ENCODE measurements at places on chromosomes 16 and 17. TPM values are rescaled to one million over a fixed set of nuclear protein-coding genes. Genes with fewer than 3 reads are reported as not detected.

DNA sequence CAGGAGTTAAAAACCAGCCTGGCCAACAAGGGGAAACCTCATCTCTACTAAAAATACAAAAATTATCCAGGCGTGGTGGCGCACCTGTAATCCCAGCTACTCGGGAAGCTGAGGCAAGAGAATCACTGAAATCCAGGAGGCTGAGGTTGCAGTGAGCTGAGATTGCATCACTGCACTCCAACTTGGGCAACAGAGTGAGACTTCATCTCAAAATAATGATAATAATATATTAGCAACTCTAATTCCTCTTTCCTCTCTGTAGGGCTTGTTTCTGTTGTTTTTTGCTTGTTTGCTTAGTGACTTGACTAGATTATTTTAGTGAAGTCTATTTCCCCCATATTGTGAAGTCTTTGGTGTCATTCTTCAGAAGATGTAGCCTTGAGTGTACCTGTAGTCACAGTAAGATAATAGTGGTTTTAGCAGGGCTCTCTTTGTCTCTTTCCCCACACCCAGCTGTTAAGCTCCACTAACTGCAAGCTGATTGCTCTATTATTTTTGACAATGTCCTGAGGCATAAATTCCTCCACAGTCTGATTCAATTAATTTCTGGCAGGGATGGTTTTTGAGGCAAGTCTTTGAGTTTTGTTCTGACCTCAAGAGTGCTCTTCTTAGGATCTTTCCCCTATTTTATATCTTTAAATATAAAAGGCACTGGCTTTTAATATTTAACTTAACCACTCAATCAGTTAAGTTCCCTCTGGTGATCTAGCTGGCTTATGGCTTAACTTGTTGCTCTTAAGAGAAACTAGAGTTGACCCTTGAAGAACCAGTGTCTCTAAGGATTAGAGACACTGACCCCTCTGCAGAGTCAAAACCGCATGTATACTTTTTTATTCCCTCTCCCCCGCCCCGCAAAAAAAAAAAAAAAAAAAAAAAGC is 18.6 kb upstream of the TNFSF12 start:
- no peak for DNase-seq

DNA sequence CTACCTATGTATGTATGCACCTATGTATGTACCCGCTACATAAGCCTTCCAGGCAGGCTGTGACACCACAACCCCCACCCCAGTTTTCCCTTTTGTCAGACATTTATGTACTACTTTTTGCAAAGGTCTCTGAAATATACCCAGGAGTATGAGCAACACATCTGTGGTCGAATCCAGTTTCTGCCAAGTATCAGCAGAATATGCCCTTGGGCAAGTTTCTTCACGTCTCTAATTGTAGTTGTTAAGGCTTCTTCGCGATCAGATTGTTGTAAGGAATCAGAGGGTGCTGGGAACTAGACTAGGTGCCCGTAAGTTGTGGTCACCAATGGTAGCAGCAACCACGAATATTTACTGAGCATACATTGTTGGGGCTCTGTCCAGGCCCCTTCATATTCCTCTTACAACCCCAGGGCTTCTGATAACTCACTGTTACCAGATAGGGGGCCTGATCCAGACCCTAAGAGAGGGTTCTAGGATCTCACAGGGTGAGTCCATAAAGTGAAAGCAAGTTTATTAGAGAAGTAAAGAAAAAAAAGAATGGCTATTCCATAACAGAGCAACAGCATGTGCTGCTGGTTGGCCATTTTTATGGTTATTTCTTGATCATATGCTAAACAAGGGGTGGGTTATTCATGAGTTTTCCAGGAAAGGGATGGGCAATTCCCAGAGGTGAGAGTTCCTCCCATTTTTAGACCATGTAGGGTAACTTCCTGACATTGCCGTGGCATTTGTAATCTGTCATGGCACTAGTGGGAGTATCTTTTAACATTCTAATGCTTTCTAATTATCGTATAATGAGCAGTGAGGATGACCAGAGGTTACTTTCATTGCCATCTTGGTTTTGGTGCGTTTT is 16.6 kb downstream of the NUDT7 start:
- no peak for DNase-seq

DNA sequence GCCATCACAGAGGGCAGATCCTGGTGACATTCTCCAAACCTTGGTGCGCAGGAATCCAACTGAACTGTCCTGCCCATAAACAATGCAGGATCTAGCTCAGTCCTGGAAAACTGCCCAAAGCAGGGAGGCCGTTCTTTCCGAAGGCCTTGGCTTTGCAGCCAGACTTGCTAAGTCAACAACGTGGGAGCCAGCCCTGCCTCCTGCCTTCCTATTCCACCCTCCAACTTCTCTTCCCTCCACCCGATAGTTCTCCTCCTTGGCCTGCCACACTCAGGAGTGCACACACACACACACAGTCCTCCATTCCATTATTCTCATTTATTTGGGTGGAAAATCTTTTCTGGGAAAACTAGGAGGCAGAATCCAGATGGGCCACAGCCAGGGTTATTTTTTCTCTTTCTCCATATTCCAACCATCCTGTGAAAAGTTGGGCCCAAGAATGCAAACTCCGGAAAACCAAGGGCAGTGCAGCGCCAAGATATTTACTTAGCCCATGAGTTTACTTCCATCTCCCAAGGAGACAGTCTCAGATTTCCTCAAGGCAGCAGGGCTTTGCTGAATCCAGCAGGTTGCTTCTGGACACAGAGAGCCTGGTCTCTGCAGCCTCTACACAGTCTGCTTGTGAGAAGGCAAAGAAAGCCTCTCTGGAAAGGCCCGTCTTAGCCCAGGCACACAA is 15.8 kb downstream of the COPRS start:
- DNase-seq, result peak; percentile 95

TBC1D3E gene
- total RNA-seq, result not detected

All from fibroblast of the aortic adventitia (primary cell).